ENCODE measurements at places on chromosomes 2 and 18. TPM values are rescaled to one million over a fixed set of nuclear protein-coding genes. Genes with fewer than 3 reads are reported as not detected.
A peak's percentile ranks its signal among the peaks of the same experiment; 100 is the strongest.

DNA sequence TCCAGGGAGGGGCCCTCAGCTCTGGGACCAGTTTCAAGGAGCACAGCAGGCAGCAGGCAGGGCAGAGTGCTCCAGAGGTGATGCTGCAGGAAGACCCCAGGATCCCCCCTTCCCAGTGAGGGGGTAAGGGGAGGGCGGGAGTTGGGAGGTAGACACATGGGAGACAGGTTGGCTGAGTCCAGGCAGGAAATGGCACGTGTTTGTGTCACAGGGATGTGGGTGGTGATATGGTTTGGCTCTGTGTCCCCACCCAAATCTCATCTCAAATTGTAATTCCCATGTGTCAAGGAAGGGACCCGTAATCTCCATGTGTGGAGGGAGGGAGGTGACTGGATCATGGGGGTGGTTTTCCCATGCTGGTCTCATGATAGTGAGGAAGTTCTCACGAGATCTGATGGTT, 25.2 kb upstream of the OTOS start:
- no peak for DNase-seq

- DNase-seq: no peak
Measured at GRCh38 chr18:75364512-75365253, 62.8 kb downstream of the SMIM21 start.

- peak; percentile 18 for DNase-seq
Measured at GRCh38 chr2:25981596-25982272, 563 bp downstream of the KIF3C start.

CPSF3 gene
- 44.6 TPM for total RNA-seq

Measured in activated B cell treated with CpG ODN at 0.5 μM for 24 hours (primary cell).